NCI-H1694 treated with DMSO at 0.1 percent for 48 hours (cell line): ENCODE measurements at places on chromosomes 4 and X.

- DNase-seq = no peak
Measured at GRCh38 chr4:4627111-4627510, 85.3 kb upstream of the STX18 start.

DNA sequence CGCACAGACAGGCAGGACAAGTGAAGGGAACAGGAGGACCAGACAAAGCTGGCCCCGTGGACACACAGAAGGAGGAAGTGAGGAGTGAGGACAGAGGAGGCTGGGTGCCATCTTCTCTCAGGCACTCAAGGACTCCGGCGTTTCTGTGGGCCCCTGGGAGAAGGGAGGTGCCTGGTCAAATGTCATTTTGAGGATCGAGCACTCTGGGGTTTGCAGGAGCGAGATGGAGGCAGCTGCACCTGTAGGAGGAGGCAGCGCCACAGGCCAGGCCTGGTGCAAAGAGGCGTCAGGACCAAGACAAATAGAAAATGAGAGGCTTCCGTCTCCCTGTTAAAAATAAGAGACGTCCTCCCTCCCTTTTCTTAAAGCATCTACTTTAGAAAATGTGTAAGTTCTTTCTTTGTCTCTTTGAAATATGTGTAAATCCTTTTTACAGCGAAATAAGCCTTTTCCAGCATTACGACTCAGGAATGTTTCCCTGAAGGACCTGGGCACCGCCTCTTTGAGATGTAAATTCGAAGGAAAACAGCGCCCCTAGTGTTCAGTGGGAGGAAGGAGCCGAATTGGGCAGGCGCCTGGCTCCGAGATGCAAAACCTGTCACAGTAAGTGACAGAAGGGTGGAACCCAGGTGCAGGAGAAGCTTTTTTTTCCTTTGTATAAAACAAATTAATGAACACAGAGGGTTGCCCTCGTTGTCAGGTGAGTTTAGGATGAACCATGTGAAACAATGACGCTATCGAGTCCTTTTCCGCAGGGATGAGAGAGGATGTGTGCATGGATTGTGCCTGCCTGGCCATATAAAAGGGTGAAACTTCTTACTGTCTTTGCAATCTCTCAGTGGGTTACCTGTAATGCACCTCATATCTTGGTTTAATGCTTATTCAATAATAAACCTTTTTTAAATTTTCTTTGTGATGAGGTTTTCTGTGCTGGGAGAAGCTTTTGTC, 1.4 kb upstream of the C4orf50 start:
- DNase-seq = peak; percentile 35

DNA sequence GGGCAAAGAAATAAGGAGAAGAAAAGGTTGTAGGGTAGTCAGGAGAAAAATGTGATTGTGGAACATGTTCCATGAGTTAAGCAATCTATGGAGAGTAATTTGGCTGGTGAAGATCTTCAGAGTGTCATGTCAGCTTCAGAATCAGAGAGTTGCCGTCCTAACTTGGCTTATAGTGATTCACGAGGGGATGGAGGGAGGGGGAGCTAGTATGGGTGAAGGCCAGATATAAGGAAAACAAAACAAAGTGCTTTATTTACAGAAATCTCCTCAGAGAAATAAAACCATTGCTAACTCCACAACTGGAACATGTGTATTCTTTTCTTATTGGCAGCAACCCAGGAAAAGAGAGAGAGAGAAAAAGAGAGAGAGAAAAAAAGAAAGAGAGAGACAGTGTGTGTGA, 256.5 kb upstream of the NRK start:
- no peak for DNase-seq

DNA sequence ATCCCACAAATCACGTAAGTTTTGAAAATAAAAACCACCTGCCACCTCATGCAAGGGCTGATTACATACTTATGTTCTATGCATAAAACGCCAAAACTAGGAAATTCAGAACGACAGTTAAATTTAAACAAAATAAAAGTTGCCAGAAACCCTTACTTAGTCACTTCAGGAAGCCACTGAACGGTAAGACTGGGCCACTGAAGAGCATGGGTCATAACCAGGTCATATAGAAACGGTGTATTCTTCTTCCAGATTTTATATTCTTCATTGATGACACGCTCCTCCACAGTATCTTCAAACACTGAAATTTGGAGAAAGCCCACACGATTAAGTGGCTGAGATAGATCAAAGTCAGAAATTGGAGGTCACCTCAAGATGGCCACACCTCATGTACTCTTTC, 1.2 kb downstream of the RBBP7 start:
- DNase-seq = no peak

DNA sequence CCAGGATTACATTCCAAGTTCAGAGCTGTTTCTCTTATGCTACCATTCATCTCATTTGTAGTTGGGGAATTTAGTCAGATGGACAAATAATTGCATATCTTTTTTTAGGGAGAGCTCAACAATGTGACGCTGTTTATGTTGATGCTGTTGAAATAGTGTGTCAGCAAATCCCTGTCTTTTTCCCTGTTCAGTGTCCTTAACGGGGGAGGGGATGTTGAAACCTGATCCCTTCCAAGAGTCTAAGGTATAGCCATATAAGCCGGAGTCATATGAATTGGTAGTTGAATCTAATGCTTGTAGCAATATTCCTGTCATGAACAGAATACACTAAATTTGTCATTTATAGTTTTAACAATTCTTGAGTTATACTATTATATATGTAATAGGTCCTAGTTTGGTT, 293.5 kb upstream of the FAT1 start:
- no peak for DNase-seq

DNA sequence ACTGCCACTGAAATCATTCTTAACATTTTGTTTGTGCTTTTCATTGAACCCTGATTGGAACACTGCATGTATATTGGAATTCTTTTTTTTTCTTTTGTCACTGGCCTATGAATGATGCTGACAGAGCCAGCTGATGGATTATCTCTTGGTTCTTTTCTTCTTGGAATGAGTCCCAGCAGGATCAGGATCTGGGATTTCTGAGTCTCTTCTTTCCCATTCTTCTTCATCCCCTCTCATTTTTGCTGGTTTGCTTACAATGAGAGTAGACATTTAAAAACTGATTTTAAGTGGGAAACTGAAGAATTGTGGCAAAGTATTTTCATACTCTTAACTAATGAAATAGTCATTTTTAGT, 9.0 kb downstream of the DCUN1D4 start:
- no peak for DNase-seq

GRCh38 chr4:9970399-9971011, 50.8 kb downstream of the SLC2A9 start:
- DNase-seq = no peak

DNA sequence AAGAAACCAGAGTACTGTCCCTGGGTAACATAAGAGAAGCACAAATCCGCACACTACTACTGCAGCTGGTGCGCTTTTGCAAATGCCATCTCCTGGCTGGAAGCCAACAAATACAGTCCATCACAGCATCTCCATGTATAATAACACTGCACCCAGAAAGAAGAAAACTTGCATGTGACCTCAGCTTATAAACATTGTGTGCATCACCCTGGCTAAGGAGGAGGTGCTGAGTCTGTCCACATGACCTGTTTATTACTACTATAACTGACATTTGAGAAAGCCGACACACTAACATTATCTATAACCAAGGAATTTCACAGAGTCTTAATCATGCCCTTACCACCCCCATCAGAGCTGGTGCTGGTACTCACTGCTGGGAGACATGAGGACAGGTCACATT, 516.8 kb downstream of the CFAP47 start:
- no peak for DNase-seq

GRCh38 chr4:38606587-38606905, 57.5 kb upstream of the KLF3 start:
- DNase-seq = no peak

DNA sequence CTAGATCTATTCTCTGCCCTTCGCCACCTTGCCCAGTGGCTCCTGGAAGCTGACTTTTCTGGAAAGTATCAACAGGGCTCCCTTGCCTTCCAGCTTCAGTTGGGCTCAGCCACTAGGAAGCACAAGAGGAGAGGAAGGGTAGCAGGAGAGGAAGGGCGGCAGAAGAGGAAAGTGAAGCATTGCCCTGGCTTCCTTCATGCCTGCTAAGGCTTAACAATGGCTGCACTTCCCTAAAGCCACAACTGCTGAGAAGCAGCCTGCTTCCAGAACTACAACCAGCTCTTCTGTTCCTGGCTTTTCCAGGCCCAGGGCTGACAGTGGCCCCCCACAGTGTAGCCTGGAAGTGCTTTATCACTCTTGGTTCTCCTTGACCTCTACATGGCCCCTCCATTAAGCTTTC, 29.1 kb upstream of the PGM2 start:
- no peak for DNase-seq

DNA sequence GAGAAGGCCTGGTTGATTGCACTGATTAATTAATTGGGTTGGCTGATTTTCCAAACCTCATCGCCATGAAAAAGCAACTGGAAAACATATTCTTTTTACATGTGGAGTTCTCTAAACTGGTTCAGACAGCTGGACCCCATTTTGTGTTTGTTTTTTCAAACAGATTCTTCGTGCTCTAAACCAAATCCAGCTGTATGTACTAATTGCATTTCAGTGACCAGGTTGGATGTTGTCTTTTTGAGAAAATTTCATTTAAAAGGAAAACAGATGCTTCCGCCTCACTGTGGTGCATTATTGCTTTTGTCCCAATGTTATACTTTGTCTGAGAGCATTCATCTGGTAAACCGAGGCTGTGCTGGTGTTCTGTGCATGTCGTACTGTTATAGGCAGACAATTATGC, 67.8 kb upstream of the LNX1 start:
- DNase-seq = no peak
